ENCODE measurements at places on chromosomes 7 and 10. TPM values are rescaled to one million over a fixed set of nuclear protein-coding genes. Genes with fewer than 3 reads are reported as not detected.

DNA sequence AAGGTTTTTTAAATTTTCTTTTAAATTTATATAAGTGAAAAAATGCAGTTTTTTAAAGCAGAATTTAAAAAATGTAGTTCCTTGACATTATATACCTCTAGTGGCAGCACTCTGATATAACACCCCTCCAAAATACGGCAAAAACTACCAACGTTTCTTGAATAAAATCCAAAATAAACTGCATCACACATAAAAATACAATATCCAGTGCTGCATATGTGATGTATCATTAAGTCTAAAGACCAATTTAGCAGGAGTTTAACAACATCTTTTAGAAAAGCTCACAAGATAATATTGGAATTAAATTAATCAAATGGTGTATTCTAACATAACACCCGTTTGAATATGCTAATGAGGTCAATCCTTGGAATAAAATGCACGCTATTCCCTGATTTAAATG lies 1.4 kb downstream of the TCERG1L start:
- no peak for DNase-seq

The CDC123 gene
- polyA plus RNA-seq = 89.7 TPM

The CCDC136 gene
- polyA plus RNA-seq = 17.9 TPM

GRCh38 chr10:100043344-100043743 lies 33.6 kb upstream of the DNMBP start:
- DNase-seq = no peak

DNA sequence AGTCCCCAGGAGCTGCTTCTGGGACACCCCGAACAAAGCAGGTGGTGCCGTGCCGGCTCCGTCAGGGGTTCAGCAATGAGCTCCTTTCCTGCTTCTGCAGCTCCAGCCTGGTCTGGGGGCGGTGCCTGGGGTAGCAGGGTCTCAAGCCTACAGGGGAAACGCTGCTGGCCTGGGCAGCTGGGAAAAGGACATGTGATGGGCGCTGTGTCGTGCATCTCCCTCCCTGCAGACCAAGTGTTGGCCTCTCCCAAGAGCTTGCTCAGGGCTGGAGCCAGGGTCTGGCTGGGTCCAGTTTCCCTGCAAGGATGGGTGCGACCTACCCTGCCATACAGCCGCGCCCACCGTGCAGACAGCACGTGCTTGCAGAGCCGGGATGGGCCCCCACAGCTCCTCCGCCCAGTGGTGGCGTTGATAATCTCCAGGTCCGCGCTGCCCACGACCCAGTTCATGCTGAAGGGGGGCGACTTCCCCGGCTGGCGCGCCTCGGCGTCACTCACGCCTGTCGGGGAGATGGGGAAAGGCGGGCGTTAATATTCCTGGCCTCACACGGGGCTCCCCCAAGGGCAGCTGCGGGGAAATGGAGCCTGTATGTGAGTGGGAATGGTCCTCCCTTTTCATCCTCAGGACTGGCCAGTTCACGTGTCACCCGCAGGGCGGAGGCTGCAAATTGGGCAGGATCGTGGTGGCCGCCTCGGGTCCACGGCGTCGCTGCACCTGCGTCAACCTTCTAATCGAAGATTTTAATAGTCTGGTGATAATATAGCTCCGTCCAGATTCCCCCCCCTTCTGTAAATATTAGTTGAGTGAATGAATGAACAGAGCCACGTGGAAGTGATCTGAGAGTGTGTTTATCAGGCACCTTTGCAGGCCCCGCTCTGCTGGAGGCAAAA lies 128.6 kb downstream of the WDR37 start:
- no peak for DNase-seq

DNA sequence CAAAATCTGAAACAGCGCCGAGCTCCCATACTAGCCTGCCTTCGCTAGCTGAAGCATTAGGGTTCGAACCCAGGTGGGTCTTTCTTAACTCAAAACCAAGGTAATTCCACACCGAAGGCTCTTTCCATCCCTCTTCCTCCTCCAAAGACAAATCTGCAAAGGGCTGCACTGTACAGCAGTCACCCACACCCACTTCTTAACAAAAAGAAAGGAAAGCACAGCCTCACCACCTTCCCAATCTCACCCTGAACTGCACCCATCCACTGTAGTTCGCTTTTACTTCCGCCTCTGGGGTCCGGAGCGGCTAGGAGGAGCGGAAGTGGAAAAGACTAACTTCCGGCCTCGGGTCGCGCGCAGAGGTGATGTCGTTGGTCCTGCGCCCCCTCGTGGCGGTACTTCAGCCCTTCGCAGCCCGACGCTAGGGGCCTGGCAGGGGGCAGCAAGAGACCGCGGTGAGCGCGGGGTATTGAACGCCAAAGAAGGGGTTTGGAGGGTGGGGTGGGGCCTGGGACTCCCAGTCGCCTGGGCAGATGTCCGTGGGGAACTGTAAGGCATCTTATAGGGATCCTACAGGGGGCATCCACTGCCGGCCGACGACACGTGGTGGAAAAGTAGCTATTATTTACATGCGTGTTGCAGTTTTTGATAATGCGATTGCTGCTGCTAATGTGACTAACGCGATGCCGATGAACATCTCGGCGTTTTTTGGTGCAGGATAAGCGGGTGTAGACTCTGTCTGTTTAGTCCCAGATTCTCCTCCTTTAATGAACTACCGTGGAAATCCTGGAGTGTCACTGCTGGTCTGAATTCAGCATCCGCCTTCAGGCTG lies at the start of gene MTERF1:
MTERF1 (minus strand) TSS at position 290 of the 829 bp plus-strand sequence. CDS start 619 bp downstream, outside the sequence.
- DNase-seq = peak; percentile 95

DNA sequence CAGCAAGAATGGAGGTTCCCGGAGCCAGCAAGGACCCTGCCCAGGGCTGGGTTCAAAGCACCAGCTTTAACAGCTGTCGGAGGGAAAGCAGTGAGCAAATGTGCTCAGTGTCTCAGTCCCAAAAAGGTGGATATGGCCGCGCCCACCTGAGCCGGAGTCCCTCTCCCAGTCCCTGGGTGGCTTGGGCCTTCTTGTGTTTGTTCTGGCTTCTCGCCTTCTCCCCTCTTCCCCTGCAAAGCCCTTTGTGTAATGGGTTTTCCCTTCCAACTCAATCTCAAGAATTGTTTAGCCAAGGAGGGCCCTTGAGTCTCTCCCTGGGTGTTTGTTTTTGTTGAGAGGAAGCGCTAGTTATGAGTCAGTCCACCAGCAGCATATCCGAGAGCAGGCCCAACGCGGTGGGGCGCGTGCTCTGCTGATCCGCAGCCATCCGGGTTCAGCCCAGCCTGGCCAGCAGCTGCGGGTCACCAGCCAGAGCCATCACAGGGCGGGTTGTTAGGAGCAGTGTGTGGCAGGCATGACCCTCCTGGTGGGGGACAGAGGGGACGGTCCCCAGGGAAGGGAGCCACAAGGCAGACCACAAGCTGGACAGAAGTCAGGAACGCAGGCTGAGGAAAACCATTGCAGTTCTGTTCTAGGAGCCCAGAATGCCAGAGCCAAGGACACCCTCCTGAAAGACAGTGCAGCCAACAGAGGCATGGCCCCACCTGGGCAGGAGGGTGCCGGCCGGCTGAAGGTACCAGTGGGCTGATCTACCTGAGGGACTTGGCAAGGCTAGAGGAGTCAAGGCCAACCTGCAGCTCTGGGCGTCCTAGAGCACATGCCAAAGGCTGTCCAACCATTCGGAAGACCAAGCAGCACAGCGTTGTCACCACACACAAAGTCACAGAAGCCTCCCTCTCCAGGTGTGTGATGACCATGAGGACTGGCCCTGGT lies 21.3 kb downstream of the CALML3 start:
- no peak for DNase-seq

DNA sequence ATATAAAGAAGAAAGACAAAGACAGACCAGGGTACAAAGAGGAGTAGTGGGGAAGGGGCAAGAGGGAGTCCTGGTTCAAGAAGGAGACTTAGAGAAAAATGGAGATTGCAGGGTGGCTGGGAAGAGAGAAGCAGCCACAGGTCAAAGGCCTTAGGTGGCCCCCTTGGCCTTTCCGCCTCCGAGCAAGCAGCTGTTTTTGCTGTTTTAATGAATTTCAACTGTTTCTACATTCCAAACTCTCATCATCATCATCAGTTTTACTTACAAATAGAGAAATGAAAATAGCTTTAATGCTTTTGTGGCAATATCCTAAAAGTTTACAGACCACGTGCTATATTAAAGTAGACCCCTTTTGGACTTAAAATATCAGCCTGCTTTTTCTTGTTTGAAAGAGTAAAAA lies 399.7 kb downstream of the EXOC4 start:
- no peak for DNase-seq

DNA sequence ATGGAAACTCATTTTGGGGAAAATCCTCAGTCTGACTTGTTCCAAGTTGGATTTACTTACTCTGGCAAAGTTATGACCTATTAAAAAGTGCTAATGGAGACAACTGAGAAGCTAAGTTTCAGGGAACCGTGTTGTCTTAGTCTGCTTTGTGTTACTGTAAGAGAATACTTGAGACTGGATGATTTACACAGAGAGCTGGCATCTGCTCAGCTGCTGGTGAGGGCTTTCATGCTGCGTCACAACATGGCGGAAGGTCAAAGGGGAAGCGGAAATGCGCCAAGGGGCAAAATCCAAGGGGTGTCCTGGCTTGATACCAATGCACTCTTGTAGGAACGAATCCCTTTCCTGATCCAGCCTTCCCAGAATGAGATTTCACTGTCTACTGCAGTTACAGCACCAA lies 46.4 kb downstream of the MTURN start:
- no peak for DNase-seq

The ZNF273 gene
- polyA plus RNA-seq = 5.7 TPM

Data from muscle of arm (tissue), 14 donors.